ENCODE measurements at places on chromosomes 7 and 10.

GRCh38 chr10:2680821-2681220, 386.5 kb upstream of the PFKP start:
- DNase-seq = no peak

- no peak for DNase-seq
Measured at GRCh38 chr7:90931986-90932916, 332.0 kb upstream of the FZD1 start.

- DNase-seq = no peak
Measured at GRCh38 chr7:142871260-142872105, 14.1 kb downstream of the TRPV6 start.

DNA sequence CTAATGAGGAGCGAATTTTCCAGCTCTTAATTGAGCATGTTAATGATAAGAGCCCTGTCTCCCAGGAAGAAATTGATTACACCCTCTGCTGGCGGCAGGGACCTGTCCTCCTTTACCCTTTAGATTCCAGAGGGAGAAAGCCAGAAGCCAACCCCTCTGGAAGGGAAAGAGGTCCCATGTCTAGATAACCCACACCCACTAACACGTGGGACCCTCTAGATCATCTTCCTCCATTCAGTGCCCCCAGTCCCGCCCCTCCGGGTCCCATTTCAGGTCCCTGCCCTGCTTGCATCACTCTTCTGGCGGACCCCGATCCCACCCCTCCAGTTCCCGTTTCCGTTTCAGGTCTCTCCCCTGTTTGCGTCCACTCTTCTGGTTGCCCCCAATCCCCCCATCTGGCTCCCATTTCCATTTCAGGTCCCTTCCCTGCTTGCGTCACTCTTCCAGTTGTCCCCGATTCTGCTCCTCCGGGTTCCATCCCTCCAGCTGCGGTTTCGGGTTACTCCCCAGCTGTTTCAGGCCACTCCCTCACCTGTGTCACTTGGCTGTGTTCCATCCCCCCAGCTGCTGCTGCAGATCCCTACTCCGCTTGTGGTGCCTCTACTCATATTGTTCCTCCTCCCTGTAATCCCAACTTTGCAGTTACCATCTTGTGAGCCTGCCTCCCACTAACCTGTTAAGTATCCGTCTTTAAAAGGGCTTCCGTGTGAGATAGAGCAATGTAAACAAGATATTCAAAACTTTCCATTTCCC, 202.4 kb downstream of the SH2D4B start:
- no peak for DNase-seq

DNA sequence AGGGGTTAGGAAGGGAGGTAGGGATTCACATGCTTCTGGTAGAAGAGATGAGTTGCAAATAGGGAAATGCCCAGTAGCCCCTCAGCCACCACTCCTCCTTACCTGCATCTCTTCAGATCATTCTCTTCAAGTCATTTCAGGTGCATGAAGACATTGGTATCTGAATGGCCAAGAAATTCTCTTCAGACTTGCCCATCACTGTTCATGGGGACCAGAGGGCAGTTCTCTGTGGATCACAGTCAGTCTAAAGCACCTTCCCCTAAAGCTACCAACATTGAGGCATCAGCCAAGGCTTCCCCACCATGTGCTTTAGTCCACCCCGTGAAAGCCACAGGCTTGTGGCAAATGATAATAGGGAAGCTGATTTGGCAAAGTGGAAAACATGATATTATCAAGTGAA, 319.4 kb upstream of the ZNF32 start:
- no peak for DNase-seq

DNA sequence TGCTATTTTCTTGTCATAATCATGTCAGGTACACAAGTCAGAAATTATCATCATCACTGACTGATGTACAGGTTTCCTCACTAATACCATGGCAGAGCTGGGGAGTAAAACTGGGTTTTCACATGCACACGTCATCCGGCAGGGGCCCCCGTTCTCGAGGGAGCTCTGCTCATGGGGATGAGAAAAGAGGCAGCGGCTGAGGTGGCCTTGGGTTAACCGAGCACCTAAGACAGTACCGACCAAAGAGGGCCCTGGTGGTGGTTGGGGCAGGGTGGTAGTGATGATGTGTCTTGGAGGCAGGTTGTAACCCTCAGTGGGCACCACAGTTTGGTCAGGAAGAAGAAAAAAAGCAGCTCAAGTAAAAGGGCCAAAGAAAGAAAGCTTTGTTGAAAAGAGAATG, 12.1 kb upstream of the TRPV6 start:
- no peak for DNase-seq

DNA sequence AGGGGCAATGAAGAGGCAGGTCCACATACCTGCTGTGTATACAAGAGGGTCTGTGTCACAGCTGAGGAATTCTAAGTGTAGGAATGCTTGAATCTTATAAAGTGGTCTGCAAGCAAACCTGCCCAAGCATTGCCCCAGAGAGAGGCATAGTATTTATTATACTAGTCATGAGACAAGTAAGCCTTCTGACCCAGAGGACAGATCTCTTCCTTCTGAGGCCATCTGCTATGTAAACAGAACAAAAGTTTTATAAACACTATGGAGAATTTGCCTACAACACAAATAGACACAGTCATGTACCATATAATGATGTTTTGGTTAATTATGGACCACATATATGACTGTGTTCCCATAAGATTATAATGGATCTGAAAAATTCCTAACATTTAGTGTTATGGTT, 388.2 kb downstream of the NEBL start:
- no peak for DNase-seq

- DNase-seq = no peak
Measured at GRCh38 chr7:44466300-44467216, 23.9 kb downstream of the NUDCD3 start.

GRCh38 chr7:22860337-22860736, 37.7 kb upstream of the TOMM7 start:
- DNase-seq = no peak
